ENCODE measurements at places on chromosomes 7 and 10.

- peak; percentile 86 for DNase-seq
Observed at GRCh38 chr7:5665094-5666025, 116.1 kb downstream of the RNF216 start.

DNA sequence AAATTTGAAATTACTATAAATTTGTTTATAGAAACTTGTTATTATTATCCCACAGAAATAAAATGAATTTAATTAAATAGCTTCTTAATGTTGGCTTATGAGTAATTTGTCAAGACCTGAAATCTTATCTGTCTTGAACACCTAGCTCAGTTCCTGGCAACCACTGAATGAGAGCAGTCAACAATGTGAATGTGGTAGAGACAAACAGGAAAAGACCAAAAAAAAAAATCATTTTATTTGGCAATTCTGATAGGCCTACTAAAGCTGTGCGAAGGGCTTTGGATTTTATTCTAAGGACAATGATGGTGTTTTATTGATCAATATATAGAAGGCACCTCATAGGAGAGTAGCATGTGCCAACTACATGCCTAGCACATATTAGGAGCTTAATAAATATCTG lies 127.8 kb upstream of the RSU1 start:
- no peak for DNase-seq

DNA sequence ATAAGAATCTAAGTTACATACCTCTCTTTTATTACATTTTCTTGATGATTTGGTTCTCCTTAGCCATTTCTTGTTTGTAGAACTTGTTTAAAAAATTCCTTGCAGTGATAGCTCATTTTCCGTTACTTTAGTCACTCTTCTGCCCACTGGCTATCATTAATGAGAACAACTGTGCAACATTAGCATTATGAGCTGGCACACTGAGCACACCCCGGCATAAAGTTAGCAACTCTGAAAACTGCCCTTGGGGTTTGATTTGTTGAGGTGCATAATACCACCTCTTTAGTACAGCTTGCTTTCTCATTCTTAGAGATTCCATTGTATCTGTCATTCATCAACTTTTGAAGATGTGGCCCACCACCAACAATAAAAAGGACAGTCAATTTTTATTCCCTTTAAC lies 87.6 kb upstream of the ADCY1 start:
- no peak for DNase-seq

GRCh38 chr10:131620904-131621303 lies 279.9 kb upstream of the PPP2R2D start:
- DNase-seq: no peak

DNA sequence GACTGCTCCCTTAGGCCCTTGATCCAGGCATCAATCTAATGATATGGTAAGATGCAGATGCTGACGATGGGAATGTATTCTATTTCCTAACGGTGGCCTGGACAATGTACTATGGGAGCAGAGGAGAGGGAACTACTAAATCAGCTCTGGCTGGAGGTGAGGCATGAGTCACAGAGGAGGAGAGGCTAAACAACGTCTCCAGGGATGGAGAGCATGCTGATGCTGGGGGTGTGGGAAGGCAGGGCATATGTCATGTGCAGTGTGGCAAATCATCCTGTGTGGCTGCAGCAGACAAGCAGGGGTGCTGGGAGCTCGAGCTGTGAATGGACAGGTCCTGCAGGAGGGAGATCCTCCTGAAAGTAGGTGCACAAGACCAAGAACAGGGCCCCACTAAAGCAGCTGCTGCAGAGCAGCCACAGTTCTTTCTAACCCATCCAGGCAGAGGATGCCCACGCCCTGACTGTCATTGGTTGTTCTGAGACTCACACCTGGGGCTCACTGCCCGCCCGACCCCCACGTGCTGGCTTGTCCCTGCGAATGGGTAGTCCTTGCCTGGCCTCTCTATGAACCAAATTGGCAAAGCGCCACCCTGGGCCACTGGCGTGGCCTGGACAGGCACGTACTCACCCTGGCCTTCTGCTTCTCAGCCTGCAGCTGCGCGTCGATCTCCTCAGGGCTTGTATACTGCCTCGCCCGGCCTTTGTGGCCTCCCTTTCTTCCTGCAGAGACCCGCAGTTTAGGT lies 4.0 kb downstream of the PDAP1 start:
- no peak for DNase-seq

- DNase-seq: no peak
Observed at GRCh38 chr7:148919859-148920258, 35.8 kb upstream of the EZH2 start.

- DNase-seq: no peak
Observed at GRCh38 chr7:44767134-44767911, 18.7 kb downstream of the ZMIZ2 start.

- DNase-seq: no peak
Observed at GRCh38 chr10:128186959-128187787, 61.0 kb upstream of the MKI67 start.

GRCh38 chr10:29857843-29858701 lies 201.3 kb downstream of the JCAD start:
- peak; percentile 86 for DNase-seq

GRCh38 chr10:60441515-60441914 lies 51.8 kb upstream of the ANK3 start:
- DNase-seq: no peak

- peak; percentile 68 for DNase-seq
Observed at GRCh38 chr10:14093730-14094484, 236.8 kb downstream of the FRMD4A start.

- peak; percentile 29 for DNase-seq
Observed at GRCh38 chr10:68154211-68154497, 44.9 kb downstream of the MYPN start.

DNA sequence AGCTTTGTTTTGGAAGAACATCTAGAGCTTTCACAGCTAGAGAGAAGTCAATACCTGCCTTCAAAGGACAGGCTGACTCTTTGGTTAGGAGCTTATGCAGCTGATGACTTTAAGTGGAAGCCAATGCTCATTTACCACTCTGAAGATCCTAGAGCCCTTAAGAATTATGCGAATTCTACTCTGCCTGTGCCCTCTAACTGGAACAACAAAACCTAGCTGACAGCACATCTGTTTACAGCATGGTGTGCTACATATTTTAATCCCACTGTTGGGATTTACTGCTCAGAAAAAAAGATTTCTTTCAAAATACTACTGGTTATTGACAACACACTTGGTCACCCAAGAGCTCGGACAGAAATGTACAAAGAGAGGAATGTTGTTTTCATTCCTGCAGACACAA lies 57.3 kb downstream of the PALS2 start:
- DNase-seq: no peak

DNA sequence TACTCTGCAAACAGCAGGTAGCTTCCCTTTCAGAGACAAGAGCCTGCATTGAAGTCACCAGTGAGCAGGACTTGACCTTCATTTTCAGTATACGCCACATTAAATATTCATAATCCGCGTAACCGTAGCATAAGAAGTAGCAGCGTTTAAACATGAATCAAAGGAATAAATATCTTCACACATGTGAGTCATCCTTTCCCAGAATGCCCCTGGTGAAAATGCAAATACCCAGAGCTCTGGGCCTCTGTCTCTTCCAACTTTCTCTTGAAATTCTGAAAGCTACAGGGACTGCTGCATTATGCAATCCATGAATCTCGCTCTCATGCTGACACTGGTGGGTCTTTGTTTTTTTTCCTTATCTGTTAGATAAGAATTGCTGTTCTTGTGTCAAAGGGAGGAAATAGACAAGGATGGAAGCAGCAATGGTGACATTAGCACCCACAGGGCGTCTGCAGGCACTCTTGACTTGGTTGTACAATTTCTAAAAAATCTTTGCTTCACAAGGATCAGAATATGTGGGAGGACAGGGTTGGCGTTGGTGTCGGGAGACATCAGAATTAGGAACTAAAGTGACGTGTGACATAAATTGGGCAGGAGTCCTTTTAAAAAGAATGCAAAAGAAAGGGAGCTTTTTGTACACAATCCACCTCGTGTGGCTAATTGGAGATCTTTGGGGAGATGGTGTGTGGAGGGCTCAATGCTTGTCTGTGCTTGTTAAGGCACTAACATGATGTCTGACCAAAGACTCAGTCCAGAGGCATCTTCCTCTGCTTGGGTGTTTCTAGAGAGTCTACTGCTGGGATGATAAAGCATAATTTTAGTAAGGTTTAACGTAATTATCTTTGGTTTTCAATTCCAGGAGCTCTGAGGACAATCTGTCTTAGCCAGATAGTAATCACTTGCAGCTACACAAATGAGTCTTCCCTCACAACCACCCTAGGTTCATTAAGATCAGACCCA lies 390.3 kb downstream of the KCNMA1 start:
- DNase-seq: no peak

DNA sequence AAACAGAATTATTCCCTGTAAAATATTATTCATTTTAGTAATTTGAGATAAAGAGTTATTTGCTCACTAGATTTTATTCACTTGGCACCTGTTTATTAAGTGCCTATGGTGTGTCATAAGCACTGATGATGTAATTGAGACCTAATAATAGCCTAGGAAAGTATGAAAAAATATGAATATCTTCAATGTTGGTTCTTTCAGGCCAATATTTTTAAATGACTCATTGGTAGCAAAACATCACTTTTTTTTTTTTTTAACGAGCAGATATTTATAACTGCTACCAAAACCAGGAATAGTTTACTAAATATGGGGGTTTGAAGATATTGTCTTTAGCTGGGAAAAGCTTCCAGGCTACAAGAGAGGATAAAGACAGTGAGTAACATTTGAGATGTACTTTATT lies 228.0 kb downstream of the PRKG1 start:
- DNase-seq: no peak

DNA sequence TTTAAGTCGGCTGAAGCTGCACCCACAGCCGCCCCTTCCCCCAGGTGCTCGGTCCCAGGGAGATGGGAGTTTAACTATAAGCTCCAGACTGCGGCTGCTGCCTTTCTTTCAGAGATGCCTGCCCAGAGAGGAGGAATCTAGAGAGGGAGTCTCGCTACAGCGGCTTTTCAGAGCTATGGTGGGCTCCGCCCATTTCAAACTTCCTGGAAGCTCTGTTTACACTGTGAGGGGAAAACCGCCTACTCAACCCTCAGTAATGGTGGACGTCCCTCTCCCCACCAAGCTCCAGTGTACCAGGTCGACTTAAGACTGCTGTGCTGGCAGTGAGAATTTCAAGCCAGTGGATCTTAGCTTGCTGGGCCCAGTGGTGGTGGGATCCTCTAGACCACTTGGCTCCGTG lies 135.4 kb downstream of the CXCL12 start:
- DNase-seq: peak; percentile 32

- DNase-seq: no peak
Observed at GRCh38 chr10:97512993-97513392, 14.3 kb downstream of the UBTD1 start.

DNA sequence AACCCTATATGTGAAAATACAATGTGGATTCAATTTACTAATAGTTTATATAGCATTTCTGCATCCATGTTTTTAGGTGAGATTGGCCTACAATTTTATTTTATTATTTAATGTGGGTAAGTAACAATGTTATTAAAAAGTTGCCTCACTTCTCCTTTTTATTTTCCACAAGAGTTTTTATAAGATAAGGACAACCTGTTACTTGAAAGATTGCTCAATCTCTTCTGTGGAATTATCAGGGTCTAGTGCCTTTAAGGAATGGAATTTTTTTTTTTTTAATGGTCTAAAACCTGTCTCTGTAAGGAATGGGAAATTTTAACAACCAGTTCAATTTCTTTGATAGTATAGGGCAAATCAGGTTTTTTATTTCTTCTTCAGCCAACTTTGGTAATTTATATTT lies 53.9 kb upstream of the RAB18 start:
- no peak for DNase-seq

- no peak for DNase-seq
Observed at GRCh38 chr7:74083928-74084721, 521 bp downstream of the LIMK1 start.

DNA sequence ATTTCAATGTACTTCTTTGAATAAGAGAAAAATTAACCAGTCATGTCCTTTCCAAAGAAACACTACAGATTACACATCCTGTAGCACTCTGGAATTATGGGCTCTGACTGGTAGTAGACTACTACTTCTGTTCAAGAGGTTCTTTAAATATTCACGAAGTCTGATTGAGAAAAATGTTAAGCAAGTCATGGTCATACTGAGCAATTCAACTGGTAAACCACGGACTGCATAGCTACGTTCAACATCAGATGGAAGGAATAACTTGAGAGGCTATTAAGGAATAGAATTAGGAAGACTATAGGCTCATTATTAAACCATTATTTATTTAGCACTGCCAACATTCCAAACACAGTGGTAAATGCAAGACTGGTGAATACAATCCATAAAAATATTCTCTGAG lies 160.8 kb downstream of the IMMP2L start:
- DNase-seq: no peak

DNA sequence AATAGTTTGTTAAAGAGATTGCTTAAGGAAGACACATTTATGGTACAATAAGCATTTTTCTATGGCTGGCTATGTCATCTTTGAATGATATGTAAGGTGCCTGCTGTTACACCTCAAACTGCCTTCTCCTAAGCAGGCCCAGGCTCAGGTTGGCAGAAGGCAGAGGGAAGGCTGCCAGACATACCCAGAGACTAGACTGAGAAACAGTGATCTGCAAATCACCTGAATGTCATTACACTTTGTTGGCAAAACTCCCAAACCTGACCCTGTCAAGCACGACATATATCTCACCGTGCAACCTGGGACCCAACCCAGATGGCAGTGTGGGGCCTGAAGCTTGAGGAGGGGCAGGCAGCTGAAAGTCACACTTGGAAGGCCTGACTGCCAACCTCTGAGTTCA lies 136.6 kb upstream of the TARP start:
- DNase-seq: no peak

DNA sequence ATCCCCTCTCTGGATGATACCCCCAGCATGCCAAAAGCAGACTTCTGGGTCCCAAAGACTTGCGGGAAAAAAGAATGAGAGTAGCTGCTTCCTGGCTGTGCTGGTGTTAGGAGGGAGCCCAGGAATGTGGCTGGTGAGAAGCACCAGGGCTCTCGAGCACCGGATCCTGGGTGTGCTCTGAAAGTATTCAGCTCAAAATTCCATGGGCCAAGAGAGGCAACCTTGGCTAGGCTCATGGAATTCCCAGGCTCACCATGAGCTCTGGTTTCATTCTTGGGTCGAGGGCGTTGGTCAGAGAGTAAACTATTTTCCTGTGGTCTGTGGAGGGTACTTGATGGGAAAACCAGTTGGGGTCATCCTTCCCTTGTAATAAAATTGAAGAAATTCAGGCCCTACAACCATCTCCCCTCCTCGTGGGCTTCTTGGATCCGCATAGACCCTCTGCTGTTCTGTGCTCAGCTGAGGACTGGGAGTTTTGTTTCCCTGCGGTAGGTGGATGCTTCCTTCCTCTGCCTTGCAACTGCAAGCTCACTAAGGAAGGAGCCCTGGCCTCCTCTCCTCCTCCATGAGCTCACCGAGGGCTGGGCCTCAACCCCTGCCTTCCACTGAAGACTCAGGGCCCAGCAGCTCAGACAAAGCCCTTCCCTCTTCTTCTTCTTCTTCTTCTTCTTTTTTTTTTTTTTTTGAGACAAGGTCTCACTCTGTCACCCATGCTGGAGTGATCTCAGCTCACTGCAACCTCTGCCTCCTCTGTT lies 34.5 kb upstream of the AQP1 start:
- peak; percentile 20 for DNase-seq

DNA sequence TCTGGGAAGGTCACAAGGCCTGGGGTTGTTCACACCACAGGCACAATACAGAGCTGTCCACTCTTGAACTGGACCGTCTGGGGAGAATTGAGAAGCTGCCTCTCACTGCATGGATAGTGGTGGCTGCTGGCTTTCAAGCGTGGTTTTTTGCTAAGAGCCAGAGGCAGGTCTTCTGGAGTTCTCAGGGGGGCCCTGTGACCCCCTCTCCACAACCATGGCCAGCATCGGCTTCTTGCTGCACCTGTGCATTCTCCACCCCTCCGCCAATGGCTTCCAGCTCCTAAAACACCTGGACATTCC lies 140.3 kb downstream of the ADCY1 start:
- no peak for DNase-seq

- no peak for DNase-seq
Observed at GRCh38 chr10:33455029-33455428, 120.6 kb upstream of the NRP1 start.

Measured in neural progenitor cell (in vitro differentiated cells).